HT-29 (cell line): ENCODE measurements at places on chromosomes 13 and 19. TPM values are rescaled to one million over a fixed set of nuclear protein-coding genes. Genes with fewer than 3 reads are reported as not detected.

Gene HNRNPA1L2
- total RNA-seq, result 1.1 and 2.4 TPM in 2 replicates

GRCh38 chr13:25844559-25845434 is 207.0 kb downstream of the SHISA2 start:
- DNase-seq, result no peak

- DNase-seq, result peak; percentile 40
Measured at GRCh38 chr19:1837625-1838105, 10.6 kb downstream of the REXO1 start.

DNA sequence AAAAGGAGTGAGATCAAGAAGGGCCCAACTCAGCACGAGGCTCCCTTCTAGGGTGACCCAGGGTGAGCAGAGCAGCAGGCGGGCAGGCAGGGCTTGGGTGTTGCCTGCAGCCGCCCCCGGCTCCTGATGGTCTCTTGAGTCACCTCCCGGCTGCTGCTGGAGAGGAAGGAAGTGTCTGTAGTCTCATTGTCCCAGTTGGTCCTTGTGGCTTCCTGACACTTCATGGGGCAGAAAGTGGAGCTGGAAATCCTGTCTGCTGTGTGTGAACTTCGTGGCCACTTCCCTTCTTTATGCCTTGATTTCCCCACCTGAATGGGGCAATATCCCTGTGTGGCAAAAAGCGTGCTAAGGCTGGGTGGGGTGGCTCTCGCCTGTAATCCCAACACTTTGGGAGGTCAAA is 2.5 kb downstream of the MAP1S start:
- no peak for DNase-seq

DNA sequence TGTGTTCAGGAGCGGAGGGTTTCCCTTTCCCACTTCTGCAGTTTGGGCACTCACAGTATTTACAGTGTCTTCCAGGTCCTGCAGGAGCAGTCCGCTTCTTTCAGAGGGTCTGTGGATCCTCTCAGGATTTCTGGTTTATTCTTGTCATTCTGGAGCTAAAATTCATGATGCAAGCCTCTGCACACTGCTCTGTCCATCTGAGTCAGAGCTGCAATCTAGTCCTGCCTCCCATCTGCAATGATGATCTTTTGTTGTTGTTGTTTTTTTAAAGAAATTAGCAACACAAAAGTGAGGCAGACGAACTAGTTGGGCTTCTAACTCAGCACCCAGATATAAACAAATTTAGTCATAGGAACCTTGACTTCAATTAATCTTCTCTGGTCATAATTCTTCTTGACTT is 86.5 kb downstream of the DLEU7 start:
- no peak for DNase-seq

DNA sequence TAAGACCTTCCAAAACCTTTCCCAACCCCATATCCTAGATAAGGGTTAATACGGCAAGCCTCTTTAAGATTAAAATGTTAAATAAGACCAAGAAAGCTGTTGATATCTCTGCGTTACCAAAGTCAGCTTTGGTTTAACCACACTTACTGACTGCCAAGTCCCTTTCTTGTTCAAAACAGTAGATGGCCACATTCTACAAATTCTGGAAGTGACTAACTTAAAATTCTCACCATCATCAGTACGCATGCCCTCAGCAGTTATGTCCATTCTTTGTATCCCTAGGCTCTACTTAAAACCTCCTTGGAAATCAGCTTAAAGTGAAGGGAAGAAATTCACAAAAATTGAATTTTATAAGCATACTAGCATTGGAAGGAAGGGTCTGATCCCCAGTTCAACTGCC is 23.6 kb downstream of the SOHLH2 start:
- no peak for DNase-seq

- DNase-seq, result peak; percentile 70
Measured at GRCh38 chr13:46992383-46992952, 95.6 kb upstream of the HTR2A start.

Gene FFAR3
- not detected in 2 replicates for total RNA-seq

GRCh38 chr13:33727297-33728083 is 90.5 kb upstream of the RFC3 start:
- DNase-seq, result no peak

DNA sequence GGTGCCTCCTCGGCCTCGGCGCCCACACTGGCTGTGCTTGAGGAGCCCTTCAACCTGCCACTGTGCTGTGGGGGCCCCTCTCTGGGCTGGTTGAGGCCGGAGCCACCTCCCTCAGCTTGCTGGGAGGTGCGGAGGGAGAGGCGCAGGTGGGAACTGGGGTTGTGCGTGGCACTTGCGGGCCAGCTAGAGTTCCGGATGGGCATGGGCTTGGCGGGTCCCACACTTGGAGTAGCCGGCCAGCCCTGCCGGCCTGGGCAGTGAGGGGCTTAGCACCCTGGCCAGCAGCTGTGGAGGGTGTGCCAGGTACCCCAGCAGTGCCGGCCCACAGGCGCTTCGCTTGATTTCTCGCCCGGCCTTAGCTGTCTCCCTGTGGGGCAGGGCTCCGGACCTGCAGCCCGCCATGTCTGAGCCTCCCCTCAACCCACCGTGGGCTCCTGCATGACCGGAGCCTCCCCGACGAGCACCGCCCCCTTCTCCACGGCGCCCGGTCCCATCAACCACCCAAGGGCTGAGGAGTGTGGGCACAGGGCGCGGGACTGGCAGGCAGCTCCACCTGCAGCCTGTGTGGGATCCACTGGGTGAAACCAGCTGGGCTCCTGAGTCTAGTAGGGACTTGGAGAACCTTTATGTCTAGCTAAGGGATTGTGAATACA is 723.8 kb downstream of the DIAPH3 start:
- DNase-seq, result no peak

DNA sequence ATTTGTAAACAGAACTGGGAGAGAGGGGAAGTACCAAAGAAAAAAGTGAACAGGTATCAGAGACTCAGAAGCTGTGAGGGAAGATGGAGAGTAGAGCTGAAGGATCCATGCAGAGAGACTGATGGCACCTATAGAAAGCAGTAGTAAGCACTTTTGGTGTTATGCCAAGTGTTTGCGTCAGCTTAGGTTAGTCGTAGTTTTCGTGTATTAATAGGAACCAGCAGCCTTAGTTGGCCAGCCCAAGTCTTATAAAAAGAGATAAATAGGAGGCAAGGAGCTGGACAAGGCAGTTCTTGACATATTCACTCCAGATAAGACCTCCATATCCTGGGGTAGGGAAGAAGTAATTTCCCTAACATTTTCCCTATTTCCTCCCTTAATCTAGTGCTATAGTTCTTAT is 214.2 kb downstream of the OXGR1 start:
- no peak for DNase-seq
